ENCODE measurements at places on chromosomes 11 and 22.

- DNase-seq, result no peak
Observed at GRCh38 chr11:71059662-71060061, 192.7 kb downstream of the SHANK2 start.

- DNase-seq, result no peak
Observed at GRCh38 chr11:79668575-79668974, 227.7 kb upstream of the TENM4 start.

- DNase-seq, result peak; percentile 34
Observed at GRCh38 chr22:44024288-44024921, at the start of gene PARVB. Gene PARVB (plus strand): TSS chr22:44024302. CDS start chr22:44024340, 38 bp downstream.

- no peak for DNase-seq
Observed at GRCh38 chr11:129992161-129992944, 10.3 kb downstream of the PRDM10 start.

DNA sequence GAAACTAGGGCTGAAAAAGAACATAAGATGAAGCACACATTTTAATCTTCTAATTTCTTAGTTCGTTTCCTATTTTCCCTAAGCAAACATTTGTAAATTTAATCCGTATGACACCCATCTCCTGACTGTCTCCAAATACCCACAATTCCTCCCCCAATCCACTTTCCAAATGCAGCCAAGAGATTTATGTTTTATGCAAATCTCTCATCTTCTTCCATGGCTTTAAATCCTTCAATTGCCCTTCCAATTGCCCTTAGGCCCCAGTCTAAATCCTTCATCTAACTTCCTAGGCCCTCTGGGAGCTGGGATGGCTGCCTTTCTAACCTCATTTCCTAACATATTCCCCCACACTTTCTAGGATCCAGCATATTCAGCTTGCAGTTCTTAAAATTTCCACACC lies 18.0 kb upstream of the POU2AF1 start:
- DNase-seq, result no peak

GRCh38 chr11:84544566-84544965 lies 1082.6 kb downstream of the DLG2 start:
- DNase-seq, result no peak

Measured in fibroblast of skin of back (primary cell).